Activated CD4-positive, alpha-beta T cell treated with anti-CD3 and anti-CD28 coated beads for 4 hours (primary cell): ENCODE measurements at places on chromosomes 12 and 14.

- no peak for DNase-seq
Measured at GRCh38 chr12:105106621-105107020, 910 bp upstream of the WASHC4 start.

GRCh38 chr14:104783484-104784217 is 11.9 kb downstream of the AKT1 start:
- DNase-seq: no peak

- DNase-seq: no peak
Measured at GRCh38 chr12:42834062-42834461, 244.5 kb upstream of the PRICKLE1 start.

GRCh38 chr12:124655698-124656516 is 88.5 kb upstream of the NCOR2 start:
- DNase-seq: no peak

DNA sequence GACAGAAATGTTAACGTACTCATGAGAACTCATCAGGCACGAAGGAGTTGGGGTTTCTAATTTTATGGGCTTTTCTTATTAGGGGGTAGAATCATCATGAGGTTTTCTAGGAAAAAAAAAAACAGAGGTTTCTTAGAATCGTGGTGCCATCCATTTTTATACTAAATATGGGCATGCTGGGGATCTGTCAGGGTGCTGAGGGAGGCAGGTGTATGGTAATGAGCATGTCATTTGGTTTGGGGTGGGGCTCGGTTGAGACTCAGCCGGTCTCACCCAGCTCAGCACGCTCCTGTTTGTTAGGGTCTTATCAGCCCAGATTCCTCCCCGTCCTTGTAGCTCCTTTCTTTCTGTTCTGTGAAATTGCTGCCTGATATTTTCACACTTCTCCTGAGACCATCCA is 98.2 kb downstream of the DICER1 start:
- DNase-seq: no peak

GRCh38 chr14:70894868-70895267 is 12.4 kb upstream of the PCNX1 start:
- no peak for DNase-seq

GRCh38 chr14:101959277-101959676 is 5.1 kb upstream of the DYNC1H1 start:
- no peak for DNase-seq

DNA sequence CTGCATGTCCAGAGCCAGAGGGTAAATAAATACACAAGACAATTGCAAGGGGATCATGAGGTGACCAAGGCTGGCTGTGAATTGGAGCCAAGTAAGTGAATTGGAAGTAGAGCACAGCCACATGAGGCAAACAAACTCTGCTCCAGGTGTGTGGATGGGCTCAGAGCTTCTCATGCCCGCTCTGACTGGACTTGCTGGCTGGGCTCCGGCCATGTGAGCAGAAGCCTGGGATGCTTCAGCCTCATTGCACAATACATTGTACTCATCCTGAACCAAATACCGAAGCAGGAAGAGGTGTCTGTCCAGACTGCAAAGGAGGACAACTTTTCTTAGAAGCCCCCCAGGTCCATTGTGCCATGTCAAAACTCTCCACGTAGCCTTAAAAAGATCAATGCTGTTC is 193.0 kb downstream of the TTC8 start:
- no peak for DNase-seq

DNA sequence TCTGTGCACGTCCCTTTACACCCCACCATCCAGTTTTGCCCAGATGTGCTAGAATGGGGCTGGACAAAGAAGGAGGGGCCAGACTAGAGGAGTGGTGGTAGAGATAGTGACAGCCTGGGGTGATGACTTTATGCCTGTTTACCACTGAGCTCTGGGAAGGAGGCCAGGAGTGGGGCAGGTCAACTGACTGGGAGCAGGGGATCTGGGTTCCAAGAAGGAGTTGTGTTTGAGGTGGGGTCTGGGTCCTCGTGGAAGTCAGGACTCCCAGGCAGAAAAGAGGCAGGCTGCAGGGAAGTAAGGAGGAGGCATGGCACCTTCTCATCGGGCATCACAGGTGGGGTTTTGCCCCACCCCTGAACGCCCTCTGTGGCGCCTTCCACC is 315 bp downstream of the LTB4R2 start:
- no peak for DNase-seq

- no peak for DNase-seq
Measured at GRCh38 chr14:74616996-74617700, 5.1 kb upstream of the LTBP2 start.

GRCh38 chr12:91361864-91362263 is 179.2 kb upstream of the DCN start:
- DNase-seq: no peak
